Tibial artery (tissue), 4 donors: ENCODE measurements at places on chromosomes 3 and 15.

GRCh38 chr15:99053380-99054024 is 45.9 kb upstream of the PGPEP1L start:
- no peak for DNase-seq

DNA sequence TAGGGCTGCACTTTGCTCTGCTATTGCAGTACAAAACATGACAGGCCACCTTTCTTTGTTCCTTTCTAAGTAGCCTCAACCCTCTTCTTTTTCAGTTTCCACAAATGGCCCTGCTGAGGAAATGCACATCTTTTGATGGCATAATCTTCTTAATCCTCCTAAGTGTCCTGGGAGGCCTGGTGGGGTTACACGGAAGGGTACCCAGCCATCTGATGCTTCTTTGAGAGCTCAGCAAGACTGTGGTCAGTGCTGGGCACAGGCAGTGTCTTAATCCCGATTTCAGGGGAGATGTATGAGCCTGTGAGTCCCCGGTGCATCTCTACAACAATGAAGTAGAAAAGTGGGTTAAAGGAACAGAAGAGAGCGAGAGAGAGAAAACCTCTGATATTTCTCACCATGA is 404.8 kb downstream of the GRM7 start:
- DNase-seq: no peak

- no peak for DNase-seq
These were observed 1.9 kb downstream of the FGF7 start for GRCh38 chr15:49424954-49425353.

GRCh38 chr3:37129871-37130270 is 44.5 kb downstream of the LRRFIP2 start:
- DNase-seq: no peak

GRCh38 chr3:129002573-129003569 is 1.8 kb downstream of the EFCC1 start:
- peak; percentile 43 for DNase-seq

GRCh38 chr15:51752888-51753287 is 1.5 kb downstream of the TMOD2 start:
- DNase-seq: no peak

GRCh38 chr3:171363202-171363601 is 97.0 kb downstream of the TNIK start:
- no peak for DNase-seq

GRCh38 chr15:63022663-63023062 is 19.9 kb upstream of the TPM1 start:
- DNase-seq: no peak

GRCh38 chr3:148464246-148464645 is 233.5 kb upstream of the AGTR1 start:
- DNase-seq: no peak

DNA sequence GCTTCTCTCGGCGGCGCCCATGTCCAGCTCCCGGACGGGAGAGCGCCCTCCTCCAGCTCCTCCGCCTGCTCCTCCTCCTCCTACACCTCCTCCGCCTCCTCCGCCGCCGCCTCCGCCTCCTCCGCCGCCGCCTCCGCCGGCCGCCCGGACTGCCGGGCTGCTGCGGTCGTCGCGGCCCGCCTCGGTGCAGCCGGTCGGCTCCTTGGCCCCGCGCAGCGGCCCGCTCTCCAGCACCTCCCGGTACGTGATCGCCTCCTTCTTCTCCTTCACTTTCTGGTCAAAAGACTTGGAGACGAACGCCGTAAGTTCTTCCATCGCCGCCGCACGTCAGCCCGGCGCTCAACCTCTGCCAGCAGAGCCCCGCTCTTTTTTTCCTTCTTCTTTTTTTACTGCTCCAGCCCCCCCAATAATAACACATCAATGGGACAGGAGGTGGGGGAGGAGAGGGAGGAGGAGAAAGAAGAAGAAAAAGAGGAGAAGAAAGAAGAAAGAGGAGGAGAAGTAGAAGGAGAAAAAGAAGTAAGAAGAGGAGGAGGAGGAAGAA is 438 bp downstream of the SHOX2 start:
- peak; percentile 63 for DNase-seq

DNA sequence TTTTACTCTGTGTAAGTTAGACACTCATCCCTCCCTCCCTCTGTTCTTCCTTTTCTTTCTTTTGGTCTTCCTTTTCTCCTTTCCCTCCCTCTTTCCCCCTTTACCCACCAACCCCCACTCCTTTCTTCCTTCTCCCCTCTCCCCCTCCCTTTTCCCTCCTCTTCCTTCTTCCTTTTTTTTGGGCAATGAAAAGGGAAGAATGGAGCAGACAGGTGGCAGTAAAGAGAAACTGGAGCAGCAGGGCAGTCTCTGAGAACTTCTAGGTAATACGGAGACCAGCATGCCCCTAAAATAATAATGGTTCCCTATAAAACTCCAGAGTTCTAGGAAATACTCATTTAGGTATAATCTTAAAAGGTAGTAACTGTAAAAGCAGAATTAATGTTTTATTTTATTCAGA is 11.4 kb upstream of the GPR171 start:
- no peak for DNase-seq

DNA sequence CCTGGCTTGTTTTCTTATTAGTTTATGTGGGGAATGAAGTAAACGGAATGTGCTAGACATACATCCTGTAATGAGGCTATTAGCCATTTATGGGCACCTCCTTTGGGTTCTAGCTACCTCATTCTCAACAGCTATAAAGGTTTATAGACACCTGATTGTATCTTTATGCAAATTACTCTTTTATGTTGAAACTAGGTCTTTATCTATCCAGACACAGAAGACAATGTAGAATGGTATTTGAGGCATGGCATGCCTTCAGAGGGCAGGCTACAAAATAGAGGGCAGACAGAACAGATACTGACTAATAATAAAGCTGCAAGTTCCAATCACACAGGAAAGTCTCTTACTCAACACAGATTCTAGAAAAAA is 27.1 kb downstream of the TBC1D2B start:
- no peak for DNase-seq

DNA sequence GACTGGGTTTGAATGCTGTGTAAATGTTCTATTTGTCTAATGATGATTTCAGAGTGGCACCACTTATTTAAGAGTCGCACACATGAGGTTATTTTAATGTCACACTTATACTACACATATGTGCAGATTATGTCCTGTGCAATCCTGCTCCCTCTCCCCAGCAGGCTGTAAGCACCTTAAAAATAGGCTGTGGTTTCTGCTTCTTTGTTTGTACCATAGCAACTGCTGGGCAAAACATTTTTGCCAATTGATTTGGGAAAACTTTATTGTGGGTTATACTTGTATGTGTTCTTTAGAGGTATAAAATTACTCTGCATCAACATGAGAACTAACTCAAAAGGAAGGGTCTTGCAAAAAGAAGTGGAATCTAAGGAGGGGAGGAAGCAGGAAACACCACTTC is 318.5 kb downstream of the NTRK3 start:
- no peak for DNase-seq

GRCh38 chr3:17195856-17196604 is 311.3 kb downstream of the PLCL2 start:
- no peak for DNase-seq

- no peak for DNase-seq
These were observed 15.5 kb upstream of the GATM start for GRCh38 chr15:45393851-45394250.

DNA sequence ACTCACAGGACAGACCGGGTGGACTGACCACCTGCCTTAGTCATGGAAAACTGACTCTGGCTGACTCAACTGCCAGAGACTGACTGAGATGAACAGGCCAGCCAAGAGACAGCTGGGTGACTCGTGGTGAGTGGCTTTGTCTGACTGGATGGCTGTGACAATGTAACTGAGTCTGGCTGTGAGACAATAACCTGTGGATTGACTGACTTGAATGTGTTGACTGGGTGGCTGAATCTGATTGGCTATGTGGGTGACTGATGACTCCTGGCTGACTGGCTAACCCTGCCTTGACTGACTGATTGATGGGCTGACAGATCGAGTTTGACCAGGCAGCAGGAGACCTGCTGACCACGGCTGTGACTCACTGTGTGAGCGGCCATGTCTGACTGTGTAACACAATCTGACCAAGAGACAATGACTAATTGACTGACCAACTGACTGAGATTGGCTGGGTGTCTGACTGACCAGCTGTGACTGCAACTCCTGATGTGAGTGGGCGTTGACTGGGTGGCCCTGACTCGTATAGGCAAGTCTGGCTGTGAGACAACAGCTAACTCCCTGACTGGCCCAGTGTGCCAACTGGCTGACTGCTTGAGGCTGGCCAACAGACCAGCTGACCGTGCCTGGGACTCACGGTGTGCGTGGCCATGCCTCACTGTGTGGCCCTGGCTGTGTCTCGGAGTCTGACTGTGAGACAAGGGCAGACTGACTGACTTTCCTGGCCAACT is 509.1 kb downstream of the SHQ1 start:
- peak; percentile 35 for DNase-seq

GRCh38 chr3:114903213-114903612 is 243.9 kb downstream of the ZBTB20 start:
- DNase-seq: no peak

DNA sequence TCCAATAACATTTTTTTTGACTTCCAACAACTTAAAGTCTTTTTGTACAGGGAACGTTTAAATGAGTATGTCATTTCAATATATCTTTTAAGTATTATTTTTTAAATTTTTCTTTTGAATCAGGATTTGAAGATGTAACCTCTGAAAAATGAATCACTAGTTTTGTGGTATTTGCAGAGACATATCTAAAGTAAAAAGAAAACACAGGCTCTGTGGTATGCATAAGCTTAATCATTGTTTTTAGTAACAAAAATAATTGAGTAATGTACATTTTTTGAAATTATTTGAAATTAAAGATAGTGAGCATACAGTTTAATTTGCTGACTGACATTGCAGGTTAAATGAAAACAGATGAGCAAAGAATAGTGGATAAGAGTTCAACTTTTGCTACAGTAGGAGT is 531.3 kb downstream of the ROBO1 start:
- no peak for DNase-seq

DNA sequence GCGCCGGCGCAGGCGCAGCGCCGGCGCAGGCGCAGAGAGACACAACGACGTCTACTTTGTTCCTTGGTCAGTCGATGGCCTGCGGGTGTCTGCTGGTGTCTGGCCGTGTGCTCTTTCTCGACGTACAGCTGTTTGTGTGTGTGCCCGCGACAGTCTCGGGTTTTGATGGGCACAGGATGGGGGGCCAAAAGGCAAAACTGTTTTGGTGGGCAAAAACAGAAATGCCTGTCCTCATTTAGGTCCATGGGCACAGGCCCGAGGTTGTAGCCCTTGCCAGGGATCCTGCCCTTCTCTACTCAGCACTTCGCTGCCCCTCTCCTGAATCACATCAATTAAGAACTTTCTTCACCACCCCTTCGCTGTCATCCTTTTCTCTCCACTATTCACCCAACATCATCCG is 184.8 kb upstream of the CHL1 start:
- no peak for DNase-seq

GRCh38 chr3:113002679-113003078 is 11.9 kb downstream of the GTPBP8 start:
- no peak for DNase-seq

DNA sequence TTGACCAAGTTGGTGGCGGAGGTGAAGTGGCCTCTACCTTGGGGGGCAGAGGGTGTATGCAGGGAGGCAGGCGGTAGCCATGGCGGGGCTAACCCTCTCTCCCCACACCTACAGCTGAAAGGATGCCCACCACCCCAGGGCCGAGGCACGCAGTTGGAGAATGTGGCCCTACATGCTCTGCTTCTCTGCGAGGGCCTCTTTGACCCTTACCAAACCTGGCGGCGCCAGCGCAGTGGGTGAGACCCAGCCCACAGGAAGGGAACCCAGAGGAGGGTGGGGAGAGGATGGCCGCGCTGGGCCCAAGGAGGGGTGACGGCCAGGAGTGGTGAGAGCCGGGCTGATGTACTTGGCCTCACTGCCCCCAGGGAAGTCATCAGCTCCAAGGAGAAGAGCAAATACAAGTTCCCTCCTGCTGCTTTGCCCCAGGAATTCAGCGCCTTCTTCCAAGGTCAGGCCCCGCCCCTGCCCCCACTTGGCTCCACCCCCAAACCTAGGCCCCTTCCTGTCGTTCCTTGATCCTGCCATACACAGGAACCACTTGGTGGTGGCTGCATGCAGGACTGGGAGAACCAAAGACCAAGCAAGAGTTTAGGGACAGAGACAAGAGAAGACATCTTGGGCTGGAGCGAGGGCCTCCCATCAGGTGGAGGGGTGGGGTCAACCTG is 9.8 kb downstream of the NBEAL2 start:
- no peak for DNase-seq
